Left lung (tissue), 14 donors: ENCODE measurements at places on chromosomes 16 and 17. TPM values are rescaled to one million over a fixed set of nuclear protein-coding genes. Genes with fewer than 3 reads are reported as not detected.

The STH gene
- total RNA-seq: not detected

The CLUH gene
- 45.3 TPM for total RNA-seq

The KRT33B gene
- not detected for total RNA-seq

The CNGB1 gene
- 0.23 TPM for total RNA-seq

GRCh38 chr17:28841901-28842281 is 699 bp downstream of the FAM222B start:
- H3K27me3 ChIP-seq: no peaks in the 10 kb centered on the region
- no peaks in the 10 kb centered on the region for H3K4me1 ChIP-seq
- H3K27ac ChIP-seq: peak overlapping the region; percentile 52
- no peak for DNase-seq
- no peaks in the 10 kb centered on the region for H3K36me3 ChIP-seq
- H3K4me3 ChIP-seq: peak overlapping the region; percentile 62

- H3K27me3 ChIP-seq: no peaks in the 10 kb centered on the region
- peak overlapping the region; percentile 45 for H3K4me3 ChIP-seq
Measured at GRCh38 chr17:81396278-81396721, 1.0 kb downstream of the BAHCC1 start.

DNA sequence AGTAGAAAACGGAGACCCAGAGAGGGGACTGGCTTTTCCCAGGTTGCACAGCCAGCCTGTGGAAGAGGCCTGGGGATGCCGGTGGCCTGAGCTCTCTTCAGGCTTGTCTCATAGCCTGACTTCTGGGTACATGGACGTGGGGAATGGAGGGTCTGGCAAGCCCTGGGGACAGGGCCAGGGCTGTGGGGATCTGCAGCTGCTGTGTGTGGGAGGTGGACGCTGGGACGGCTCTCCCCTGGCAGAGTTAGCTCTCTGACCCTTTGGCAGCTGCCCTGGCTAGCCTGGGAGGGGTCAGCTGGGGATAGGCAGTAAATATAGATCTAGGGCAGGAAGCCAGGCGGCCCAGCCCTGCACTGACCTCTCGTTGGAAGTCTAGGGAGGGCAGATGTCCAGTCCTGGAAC is 20.5 kb downstream of the SLC4A1 start:
- H3K4me3 ChIP-seq: no peak overlapping the region
- DNase-seq: no peak
- H3K36me3 ChIP-seq: no peaks in the 10 kb centered on the region
- H3K4me1 ChIP-seq: peaks cover 23% of the 10 kb centered on the region

DNA sequence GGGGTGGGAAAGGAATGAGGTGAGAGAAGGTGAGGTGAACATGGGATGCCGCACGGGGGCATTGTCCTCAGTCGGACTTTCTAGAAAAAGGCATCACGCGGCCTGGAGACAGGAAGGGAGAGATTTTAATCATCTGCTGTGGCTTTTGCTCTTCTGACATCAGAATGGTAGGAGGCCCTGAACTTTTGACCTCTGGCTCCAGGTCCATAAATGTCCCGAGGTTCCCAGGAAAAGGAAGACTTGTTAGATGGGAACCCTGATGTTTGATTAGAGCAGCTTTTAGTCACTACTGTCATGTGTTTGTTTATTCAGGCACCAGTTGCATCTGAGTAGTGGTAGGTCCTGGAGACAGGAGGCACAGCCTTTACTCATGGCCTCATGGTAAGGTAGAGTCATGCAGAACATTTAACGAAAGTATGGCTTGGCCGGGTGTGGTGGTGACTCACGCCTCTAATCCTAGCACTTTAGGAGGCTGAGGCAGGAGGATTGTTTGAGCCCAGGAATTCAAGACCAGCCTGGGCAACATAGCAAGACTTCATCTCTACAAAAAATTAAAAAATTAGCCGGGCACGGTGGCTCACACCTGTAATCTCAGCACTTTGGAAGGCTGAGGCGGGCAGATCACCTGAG is 203.1 kb downstream of the MSI2 start:
- DNase-seq: no peak
- H3K27me3 ChIP-seq: no peaks in the 10 kb centered on the region
- peaks cover 22% of the 10 kb centered on the region for H3K4me1 ChIP-seq
- H3K4me3 ChIP-seq: no peak overlapping the region

- H3K27me3 ChIP-seq: peaks cover 6% of the 10 kb centered on the region
- no peak for DNase-seq
- no peaks in the 10 kb centered on the region for H3K36me3 ChIP-seq
- no peak overlapping the region for H3K27ac ChIP-seq
Measured at GRCh38 chr17:10251212-10251948, 53.0 kb upstream of the GAS7 start.

- no peaks in the 10 kb centered on the region for H3K36me3 ChIP-seq
- H3K27me3 ChIP-seq: no peaks in the 10 kb centered on the region
- H3K4me3 ChIP-seq: no peak overlapping the region
- peak overlapping the region; percentile 98 for H3K27ac ChIP-seq
- H3K4me1 ChIP-seq: peaks cover 81% of the 10 kb centered on the region
Measured at GRCh38 chr17:78355045-78355641, 4.7 kb downstream of the SOCS3 start.

DNA sequence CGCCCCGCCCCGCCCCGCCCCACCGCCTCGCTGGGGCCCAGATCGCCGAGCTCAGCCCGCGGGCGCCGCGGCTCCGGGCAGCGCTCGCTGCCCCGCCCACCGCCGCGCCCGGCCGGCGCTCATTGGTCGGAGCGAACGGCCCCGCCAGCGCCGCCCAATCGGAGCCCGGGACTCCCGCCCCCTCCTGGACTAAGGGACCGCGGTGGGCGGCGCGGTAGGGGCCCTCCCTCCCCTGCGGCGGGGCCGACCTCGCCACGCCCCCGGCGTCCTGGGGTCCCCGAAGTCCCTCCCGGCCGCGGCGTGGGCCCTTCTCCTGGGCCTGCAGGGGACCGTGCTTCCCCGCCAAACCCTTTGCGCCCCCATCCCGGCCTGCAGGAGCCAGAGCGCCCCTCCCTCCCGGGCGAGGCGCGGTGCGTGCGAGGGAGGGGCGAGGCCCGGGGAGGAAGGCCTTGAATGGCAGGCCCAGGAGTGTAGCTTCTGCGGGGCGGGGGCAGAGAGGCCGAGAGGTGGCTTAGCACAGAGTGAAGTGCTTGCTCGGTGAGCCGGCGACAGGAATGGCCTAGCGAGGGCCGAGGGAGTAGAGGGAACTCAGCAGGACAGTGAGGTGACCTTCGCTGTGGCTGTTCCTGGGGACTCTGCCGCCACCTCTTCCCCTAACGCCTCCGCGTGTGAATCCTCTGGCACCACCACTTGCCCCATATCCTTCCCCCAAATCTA is at the start of gene CAMKK1:
CAMKK1 (minus strand) TSS at position 51 of the 717 bp plus-strand sequence. CDS start 7,366 bp downstream, outside the sequence.
- H3K36me3 ChIP-seq: peaks cover 12% of the 10 kb centered on the region
- DNase-seq: peak; percentile 87
- H3K27ac ChIP-seq: peak within 1 kb of the TSS; percentile 75
- no peaks in the 10 kb centered on the region for H3K27me3 ChIP-seq
- H3K4me1 ChIP-seq: peaks cover 32% of the 10 kb centered on the region

DNA sequence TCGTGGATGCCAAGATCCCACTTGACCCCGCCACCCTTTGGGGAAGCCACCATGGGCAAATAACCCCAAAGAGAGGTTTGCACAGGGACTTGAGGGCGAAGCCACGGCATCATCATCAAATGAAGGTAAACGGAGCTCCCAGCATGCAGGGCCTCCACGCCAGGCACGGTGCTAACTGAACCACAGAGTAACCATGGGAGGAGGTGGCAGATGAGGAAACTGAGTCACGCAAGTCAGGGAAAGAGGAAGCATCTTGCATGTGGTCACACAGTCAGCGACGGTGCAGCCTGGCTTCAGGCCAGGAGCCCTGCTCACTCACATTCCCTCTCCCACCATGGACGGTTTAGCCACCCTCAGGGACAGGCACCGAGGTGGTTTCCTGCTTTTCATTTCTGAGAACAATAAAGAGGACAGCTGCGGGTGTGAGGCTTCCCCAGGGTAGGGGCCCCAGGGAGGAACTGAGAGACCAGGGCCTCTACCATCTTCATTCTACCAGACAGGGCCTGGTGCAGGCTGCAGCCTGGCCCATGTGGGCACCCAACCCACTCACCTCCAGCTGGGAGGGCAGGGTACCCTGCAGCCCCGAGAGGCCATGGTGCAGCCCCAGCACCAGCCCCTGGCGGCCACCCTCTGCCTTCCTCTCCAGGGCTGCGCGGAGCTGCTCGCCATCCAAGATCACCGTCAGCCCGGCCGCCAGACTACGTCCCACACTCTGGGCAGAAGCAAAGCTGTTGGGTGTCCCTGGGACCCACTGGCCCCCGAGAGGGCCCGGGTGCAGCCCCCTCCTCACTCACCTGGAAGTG is 78.3 kb downstream of the RMI2 start:
- no peaks in the 10 kb centered on the region for H3K27me3 ChIP-seq
- peaks cover 6% of the 10 kb centered on the region for H3K4me1 ChIP-seq
- DNase-seq: no peak
- no peaks in the 10 kb centered on the region for H3K36me3 ChIP-seq
- H3K4me3 ChIP-seq: no peak overlapping the region
- H3K27ac ChIP-seq: no peak overlapping the region

DNA sequence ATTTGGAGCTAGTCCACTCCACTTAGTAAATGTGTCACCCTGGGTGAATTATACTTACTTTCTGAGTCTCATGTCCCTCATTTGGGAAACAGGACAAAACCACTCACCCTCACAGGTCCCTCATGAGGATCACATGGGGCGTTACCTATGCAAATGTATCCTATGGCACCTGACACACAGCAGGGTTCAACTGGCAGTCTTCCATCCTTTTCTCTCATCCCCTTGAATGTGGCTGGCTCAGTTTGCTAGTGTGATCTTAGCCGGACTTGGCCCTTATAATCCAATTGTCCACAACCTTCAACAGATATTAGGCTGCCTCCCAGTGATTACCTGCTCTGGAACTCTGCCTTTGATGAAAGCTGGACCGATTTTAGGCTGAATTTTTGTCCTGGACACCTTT is 308.8 kb downstream of the MAP2K6 start:
- H3K4me3 ChIP-seq: no peak overlapping the region
- H3K27me3 ChIP-seq: no peaks in the 10 kb centered on the region
- H3K27ac ChIP-seq: no peak overlapping the region
- DNase-seq: no peak
- H3K36me3 ChIP-seq: no peaks in the 10 kb centered on the region
